ENCODE measurements at places on chromosomes 4 and X.

- no peak for DNase-seq
Observed at GRCh38 chr4:8688041-8688907, 95.7 kb downstream of the CPZ start.

DNA sequence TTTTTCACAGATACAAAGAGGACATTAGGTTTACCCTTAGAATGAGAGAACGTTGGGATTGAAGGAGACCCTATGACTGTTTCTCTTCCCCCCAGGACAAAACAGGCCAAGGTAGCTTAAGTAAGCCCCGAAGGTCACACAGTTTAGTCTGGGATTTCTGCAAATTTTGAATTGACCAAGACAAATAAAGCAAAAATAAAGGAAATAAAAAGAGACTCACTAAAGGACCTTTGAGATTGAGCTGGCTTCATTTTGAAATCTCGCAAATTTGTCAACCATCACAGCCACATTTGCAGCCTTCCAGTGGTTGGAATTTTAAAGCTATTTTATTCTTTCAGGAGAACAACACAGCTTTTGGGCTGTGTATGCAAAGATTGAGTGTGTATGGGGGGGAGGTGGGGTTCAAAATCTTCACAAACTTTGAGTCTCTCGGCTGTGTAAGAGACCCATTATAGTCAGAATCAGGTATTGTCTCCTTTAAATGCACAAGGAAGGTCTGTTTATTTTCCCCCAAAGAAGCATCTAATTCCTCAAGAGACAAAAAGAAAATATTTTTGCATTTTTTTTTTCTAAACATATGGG lies 4.2 kb downstream of the TMSB4X start:
- DNase-seq = no peak

DNA sequence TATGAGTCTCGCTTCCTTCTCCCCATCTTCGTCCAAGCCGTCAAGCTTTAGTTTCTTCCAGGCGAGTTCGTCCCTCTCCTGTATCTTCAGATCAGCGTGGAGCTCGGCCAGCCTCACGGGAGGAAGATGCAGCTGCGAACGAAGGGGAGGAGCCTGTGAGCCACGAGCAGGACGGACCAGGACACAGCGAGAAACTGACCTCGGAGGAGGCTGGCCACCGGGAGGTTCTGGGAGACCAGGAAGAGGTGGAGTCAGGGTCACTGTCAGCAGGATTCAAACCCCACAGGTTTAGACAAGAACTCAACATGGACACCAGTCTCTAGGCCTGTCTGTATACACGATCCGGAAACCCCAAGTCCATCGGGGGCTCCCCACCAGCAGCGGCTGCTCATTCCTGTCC lies 7.3 kb downstream of the LRPAP1 start:
- DNase-seq = no peak

DNA sequence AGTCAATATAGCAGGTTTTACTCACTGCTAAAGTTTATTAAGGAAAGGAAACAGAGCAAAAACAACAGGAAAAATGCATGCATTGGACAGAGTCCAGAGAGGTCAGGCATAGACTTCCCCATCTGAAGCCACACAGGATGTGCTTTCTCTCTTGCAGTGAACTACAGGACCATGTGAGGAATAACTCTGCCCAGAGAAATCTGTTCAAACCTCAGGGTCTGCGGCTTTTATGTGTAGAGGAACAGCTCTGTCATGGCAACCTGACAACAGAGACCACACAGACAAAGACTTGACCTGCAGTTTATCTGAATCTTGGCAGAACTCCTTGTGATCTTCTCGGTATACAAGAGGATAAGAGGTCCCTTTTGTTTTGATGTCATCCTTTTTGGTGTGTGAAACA lies 46.3 kb upstream of the LONRF3 start:
- no peak for DNase-seq

GRCh38 chr4:76702440-76703122 lies 195.4 kb downstream of the SOWAHB start:
- DNase-seq = no peak

DNA sequence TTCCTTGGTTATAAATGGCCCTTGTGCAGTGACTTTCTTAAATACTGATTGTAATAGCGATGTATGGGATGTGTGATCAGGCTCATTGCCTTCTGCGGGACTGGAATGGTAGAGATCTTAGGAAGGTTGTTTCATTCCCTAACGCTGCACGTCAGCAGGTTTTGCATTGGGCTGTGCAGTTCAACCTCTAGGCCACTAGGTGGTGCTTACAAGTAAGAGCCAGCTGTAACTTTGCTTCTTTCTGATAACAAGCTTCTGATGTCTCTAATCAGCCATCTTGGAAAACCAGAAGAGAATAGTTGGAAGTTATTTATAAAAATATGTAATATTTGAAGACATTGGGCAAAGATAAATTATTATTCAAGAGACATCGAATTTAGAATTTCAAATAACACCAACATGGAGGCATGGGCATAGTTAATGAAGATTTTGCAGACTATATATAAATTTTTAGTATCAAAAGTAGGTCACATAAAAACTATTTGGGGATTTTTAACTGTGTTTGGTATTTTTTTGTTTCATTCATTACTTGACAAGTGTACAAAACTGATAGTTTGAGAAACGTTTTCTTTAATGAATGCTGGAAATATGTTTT lies 339.7 kb upstream of the PCDH7 start:
- DNase-seq = no peak

DNA sequence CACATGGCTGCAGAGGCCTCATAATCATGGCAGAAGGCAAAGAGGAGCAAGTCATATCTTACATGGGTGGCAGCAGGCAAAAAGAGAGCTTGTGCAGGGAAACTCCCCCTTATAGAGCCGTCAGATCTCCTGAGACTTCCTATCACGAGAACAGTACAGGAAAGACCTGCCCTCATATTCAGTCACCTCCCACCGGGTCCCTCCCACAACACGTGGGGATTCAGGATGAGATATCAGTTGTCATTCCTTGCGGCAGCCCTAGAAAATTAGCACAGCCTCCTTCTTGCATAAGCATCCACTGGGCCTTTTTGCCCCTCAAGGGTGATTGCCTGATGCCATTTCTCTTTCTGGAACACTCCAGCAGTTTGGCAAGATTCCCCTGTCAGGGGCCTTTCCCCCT lies 61.7 kb upstream of the STX18 start:
- DNase-seq = no peak

DNA sequence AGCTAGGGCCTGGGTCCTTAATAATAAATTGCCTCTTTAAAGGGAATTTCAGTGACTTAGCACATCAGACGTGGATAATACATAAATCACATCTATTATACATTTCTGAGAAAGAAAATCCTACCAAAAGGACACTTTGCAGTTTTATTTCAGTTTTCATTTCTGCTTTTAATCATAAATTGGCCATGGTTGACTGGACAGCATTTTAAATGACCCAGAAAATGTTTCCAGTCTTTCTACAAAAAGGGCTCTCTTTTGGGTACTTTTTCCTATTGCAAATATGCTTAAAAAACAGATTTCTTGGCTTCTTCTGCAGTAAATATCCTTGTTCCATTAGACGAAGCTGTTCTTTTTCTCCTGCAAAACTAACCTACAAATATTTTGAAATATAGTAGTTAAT lies 41.4 kb upstream of the LPAR4 start:
- DNase-seq = no peak
